Spinal cord (tissue), 10 donors: ENCODE measurements at places on chromosomes 6 and 20.

GRCh38 chr6:157660414-157660813 is 162.6 kb upstream of the SNX9 start:
- no peaks in the 10 kb centered on the region for H3K27me3 ChIP-seq
- H3K4me1 ChIP-seq, result no peaks in the 10 kb centered on the region
- peaks cover 17% of the 10 kb centered on the region for H3K36me3 ChIP-seq
- no peak overlapping the region for H3K4me3 ChIP-seq
- H3K27ac ChIP-seq, result no peak overlapping the region
- no peak for DNase-seq

DNA sequence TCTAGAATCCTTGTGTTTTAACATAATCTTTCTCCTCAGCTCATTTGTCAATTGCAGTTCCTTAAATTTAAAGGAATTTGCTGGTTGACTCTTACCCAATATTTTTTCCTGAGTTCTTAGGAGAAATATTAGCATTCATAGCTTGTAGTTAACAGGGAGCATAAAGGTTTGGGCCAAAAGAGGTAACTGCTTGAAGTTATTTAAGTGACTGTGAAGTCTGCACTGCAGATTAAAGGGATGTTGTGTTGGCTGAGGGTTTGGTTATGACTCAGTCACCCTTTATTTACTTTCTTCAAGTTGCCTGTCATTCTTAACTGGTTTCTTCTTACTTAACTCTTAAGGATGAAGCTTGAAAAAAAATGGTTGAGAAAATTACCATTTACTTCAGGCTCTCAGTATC is 220.3 kb upstream of the LAMP5 start:
- no peaks in the 10 kb centered on the region for H3K4me1 ChIP-seq
- no peaks in the 10 kb centered on the region for H3K27me3 ChIP-seq
- no peak overlapping the region for H3K4me3 ChIP-seq
- DNase-seq, result no peak
- H3K36me3 ChIP-seq, result no peaks in the 10 kb centered on the region
- H3K27ac ChIP-seq, result no peak overlapping the region

DNA sequence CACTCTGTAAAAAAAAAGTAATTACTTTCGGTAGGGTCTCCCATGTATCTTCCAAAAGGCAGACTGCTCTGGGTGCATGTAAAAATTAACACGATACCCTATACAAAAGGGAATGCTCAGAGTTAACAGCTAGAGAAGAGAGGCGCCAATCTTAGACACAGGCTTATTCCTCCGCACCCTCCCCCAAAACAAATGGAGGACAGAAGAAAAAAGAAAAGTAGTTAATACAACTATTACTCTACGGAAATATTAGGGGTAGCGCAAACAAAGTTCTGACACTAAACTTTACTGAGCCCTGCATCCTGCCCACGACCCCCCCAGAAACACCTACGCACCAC is 331 bp upstream of the UFL1 start:
- no peaks in the 10 kb centered on the region for H3K27me3 ChIP-seq
- no peaks in the 10 kb centered on the region for H3K36me3 ChIP-seq
- no peak for DNase-seq
- H3K27ac ChIP-seq, result peak overlapping the region; percentile 98
- H3K4me1 ChIP-seq, result no peaks in the 10 kb centered on the region

DNA sequence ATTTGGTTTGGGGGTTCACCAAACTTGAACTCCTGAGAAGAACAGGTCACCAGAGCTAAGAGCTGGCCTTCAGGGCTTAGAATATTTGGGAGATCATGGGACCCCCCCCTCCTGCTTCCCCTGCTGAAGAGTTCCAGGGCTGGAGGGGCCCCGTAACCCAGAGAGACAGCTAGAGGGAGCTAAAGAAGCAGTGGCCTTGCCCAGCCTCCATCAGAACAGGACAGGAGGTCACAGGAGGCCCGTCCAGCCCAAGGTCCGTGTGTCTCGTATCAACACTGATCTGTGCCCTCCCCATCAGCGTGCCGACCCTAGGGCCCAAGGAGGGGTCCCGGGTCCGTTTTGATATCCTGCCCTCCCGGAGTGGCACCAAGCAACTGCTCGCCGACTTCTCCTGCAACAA is 40.6 kb upstream of the TGM6 start:
- H3K27ac ChIP-seq, result no peak overlapping the region
- no peaks in the 10 kb centered on the region for H3K36me3 ChIP-seq
- H3K27me3 ChIP-seq, result no peaks in the 10 kb centered on the region
- peaks cover 5% of the 10 kb centered on the region for H3K4me1 ChIP-seq
- no peak overlapping the region for H3K4me3 ChIP-seq

DNA sequence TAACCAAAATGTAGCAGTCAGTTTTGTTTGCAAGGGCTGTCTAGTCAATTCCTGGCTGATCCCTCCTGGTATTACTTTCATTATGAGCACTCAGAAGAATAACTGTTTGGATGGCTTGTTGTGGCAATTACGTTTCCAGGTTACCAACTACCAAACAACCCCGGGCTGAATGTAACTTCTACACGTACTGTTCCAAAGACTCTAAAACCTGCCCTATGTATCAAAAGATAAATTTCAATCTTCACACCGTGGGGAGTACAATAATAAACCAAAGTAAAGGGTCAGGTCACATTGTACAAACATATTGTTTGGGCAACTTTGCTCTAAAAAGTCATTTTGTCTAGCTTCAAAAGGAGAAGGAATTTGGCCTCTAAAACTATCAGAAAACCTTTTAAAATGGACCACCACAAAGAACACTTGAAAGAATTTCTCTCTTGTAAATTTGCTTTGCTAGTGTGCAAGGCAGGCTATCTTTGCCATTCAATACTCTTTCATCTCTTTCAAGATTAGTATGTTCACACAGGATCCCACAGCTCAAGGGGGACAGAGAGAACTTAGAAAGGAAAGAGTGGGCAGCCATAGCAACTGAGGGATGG is 27.6 kb downstream of the DCDC2 start:
- H3K27ac ChIP-seq, result no peak overlapping the region
- no peak overlapping the region for H3K4me3 ChIP-seq
- H3K36me3 ChIP-seq, result no peaks in the 10 kb centered on the region
- H3K4me1 ChIP-seq, result no peaks in the 10 kb centered on the region
- peak; percentile 47 for DNase-seq
- no peaks in the 10 kb centered on the region for H3K27me3 ChIP-seq

GRCh38 chr6:167237438-167238145 is 53.5 kb upstream of the UNC93A start:
- no peaks in the 10 kb centered on the region for H3K27me3 ChIP-seq
- peaks cover 3% of the 10 kb centered on the region for H3K36me3 ChIP-seq
- no peak overlapping the region for H3K4me3 ChIP-seq
- no peak overlapping the region for H3K27ac ChIP-seq

DNA sequence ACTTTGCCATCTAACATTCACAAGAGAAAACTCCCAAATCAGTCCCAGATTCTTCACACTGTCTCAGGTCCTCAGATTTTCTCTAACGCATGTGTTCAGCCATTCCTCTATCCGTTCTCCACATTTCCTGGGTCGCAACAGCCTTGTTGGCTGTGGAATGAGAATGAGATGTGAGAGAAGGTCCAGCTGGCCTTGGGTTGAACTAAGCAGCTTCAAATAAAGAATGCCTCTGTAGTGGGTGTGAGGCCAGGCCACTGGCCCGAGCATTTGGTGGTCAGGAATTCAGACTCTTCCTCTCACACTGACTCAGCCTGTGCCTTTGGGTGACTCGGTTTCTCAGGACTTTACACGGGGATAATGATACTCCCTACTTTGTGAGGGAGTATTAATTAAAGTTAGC is 73.8 kb upstream of the CCN6 start:
- DNase-seq, result no peak
- H3K4me1 ChIP-seq, result no peaks in the 10 kb centered on the region
- no peaks in the 10 kb centered on the region for H3K27me3 ChIP-seq
- no peaks in the 10 kb centered on the region for H3K36me3 ChIP-seq

DNA sequence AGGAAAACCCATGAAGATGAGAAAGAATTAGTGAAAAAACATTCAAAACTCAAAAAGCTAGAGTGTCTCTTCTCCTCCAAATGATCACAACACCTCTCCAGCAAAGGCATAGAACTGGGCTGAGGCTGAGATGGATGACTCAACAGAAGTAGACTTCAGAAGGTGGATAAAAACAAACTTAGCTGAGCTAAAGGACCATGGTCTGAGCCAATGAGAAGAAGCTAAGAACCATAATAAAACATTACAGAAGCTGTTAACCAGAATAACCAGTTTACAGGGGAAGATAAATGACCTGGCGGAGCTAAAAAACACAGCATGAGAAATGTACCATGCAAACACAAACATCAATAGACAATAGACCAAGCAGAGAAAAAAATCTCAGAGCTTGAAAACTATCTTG is 904.1 kb upstream of the MANEA start:
- no peaks in the 10 kb centered on the region for H3K27me3 ChIP-seq
- no peak for DNase-seq
- H3K36me3 ChIP-seq, result no peaks in the 10 kb centered on the region
- no peaks in the 10 kb centered on the region for H3K4me1 ChIP-seq
- H3K4me3 ChIP-seq, result no peak overlapping the region

- DNase-seq, result no peak
- no peak overlapping the region for H3K27ac ChIP-seq
- no peaks in the 10 kb centered on the region for H3K4me1 ChIP-seq
- H3K4me3 ChIP-seq, result no peak overlapping the region
- H3K27me3 ChIP-seq, result no peaks in the 10 kb centered on the region
These were observed 496.0 kb upstream of the MARCKS start for GRCh38 chr6:113361014-113361645.

GRCh38 chr6:24603241-24603640 is 42.8 kb downstream of the KIAA0319 start:
- H3K27ac ChIP-seq, result no peak overlapping the region
- H3K4me3 ChIP-seq, result no peak overlapping the region
- DNase-seq, result no peak
- H3K4me1 ChIP-seq, result no peaks in the 10 kb centered on the region

GRCh38 chr6:168867247-168868102 is 386.2 kb downstream of the THBS2 start:
- no peaks in the 10 kb centered on the region for H3K36me3 ChIP-seq
- H3K27ac ChIP-seq, result no peak overlapping the region
- H3K4me1 ChIP-seq, result peaks cover 4% of the 10 kb centered on the region
- peaks cover 2% of the 10 kb centered on the region for H3K27me3 ChIP-seq
- no peak for DNase-seq

DNA sequence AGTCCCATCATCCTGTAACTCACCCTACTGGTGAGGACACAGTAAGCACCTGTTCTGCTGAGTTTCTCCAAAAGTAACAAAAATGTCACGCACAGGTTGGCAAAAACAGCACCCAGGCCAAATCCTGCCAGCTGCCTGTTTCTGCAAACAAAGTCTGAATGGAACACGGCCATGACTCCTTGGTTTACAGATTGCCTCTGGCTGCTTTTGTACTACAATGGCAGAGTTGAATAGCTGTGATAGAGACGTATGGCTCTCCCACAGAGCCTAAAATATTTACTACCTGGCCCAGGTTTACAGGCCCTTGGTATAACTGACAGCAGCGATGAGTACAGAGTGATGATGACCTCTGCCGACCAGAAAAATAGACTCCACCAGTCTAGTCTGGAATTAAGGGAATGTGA is 52.6 kb downstream of the CNKSR3 start:
- peaks cover 4% of the 10 kb centered on the region for H3K4me1 ChIP-seq
- DNase-seq, result no peak
- H3K36me3 ChIP-seq, result no peaks in the 10 kb centered on the region
- no peak overlapping the region for H3K4me3 ChIP-seq

GRCh38 chr20:2713285-2713684 is 20.7 kb downstream of the EBF4 start:
- no peak for DNase-seq
- no peaks in the 10 kb centered on the region for H3K4me1 ChIP-seq
- no peak overlapping the region for H3K4me3 ChIP-seq
- no peaks in the 10 kb centered on the region for H3K27me3 ChIP-seq

GRCh38 chr6:93624408-93624807 is 205.0 kb upstream of the EPHA7 start:
- H3K4me1 ChIP-seq, result no peaks in the 10 kb centered on the region
- no peaks in the 10 kb centered on the region for H3K36me3 ChIP-seq
- no peaks in the 10 kb centered on the region for H3K27me3 ChIP-seq
- DNase-seq, result peak; percentile 41
- H3K27ac ChIP-seq, result peak overlapping the region; percentile 4

GRCh38 chr20:44068316-44069201 is 118.4 kb downstream of the JPH2 start:
- H3K27me3 ChIP-seq, result no peaks in the 10 kb centered on the region
- H3K4me1 ChIP-seq, result peaks cover 18% of the 10 kb centered on the region
- DNase-seq, result no peak
- H3K4me3 ChIP-seq, result no peak overlapping the region
- peaks cover 12% of the 10 kb centered on the region for H3K36me3 ChIP-seq

GRCh38 chr20:57001126-57001767 is 265.2 kb downstream of the BMP7 start:
- no peaks in the 10 kb centered on the region for H3K4me1 ChIP-seq
- no peak overlapping the region for H3K4me3 ChIP-seq
- DNase-seq, result no peak
- H3K27me3 ChIP-seq, result peaks cover 9% of the 10 kb centered on the region

DNA sequence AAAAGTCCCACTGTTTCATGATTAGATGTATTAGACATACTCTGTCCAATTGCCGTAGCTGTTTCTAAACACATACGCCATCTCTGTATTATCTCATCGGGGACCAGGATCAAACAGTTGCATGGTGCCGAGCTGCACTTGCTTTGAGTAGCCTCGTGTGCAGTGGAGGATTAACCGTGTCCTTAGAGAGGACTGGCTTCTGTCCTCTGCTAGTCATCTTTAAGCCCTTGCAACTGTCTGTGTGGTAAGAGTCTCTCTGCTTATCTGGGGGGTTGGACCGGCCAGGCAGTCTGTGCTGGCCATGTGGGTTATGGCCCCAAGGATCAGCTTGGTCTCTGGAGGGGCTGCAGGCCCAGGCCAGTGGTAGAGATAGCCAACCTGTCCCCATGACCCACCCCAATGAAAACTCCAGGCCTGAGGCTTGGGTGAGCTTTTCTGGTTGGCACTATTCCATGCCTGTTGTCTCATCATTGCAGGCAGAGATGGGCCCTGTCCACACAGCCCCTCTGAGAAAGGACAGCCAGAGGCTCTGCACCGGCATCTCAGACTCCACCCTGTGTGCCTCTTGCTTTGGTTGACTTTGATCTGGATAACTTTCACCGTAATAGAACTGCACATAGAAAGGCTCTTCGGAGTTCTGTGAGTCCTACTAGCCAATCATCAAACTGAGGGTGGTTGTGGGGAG is 137.3 kb upstream of the SNX9 start:
- no peak for DNase-seq
- no peaks in the 10 kb centered on the region for H3K36me3 ChIP-seq
- H3K4me1 ChIP-seq, result peaks cover 22% of the 10 kb centered on the region
- no peak overlapping the region for H3K27ac ChIP-seq
- no peaks in the 10 kb centered on the region for H3K27me3 ChIP-seq

DNA sequence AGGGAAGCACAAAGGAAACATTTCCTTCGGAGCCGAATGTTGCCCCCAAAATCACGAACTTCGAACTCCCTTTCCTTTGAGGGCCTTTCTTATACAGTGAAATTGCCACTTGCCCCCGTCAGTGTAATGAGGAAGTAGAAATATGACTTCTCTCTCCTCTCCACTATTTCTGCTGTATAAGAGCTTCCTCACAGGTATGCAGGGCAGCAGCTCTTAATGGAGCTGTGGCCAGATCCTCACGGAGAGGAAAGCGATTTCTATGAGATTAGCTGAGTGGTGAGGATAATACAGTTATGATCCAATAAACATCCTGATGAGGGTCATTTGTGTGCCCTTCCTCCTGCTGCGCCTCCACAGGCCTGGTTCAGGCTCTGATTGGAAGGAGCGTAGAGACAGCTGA is 10.8 kb upstream of the CPNE5 start:
- H3K4me1 ChIP-seq, result peaks cover 29% of the 10 kb centered on the region
- H3K27me3 ChIP-seq, result no peaks in the 10 kb centered on the region
- peaks cover 3% of the 10 kb centered on the region for H3K36me3 ChIP-seq
- H3K27ac ChIP-seq, result peak overlapping the region; percentile 35
- DNase-seq, result no peak

- H3K36me3 ChIP-seq, result peaks cover 2% of the 10 kb centered on the region
- no peak overlapping the region for H3K27ac ChIP-seq
- no peaks in the 10 kb centered on the region for H3K27me3 ChIP-seq
- H3K4me3 ChIP-seq, result no peak overlapping the region
These were observed 31.4 kb downstream of the PTPN1 start for GRCh38 chr20:50541606-50542041.
